ENCODE measurements at places on chromosomes 3 and 15.

- DNase-seq: no peak
These were observed 60.5 kb downstream of the THBS1 start for GRCh38 chr15:39641191-39641889.

DNA sequence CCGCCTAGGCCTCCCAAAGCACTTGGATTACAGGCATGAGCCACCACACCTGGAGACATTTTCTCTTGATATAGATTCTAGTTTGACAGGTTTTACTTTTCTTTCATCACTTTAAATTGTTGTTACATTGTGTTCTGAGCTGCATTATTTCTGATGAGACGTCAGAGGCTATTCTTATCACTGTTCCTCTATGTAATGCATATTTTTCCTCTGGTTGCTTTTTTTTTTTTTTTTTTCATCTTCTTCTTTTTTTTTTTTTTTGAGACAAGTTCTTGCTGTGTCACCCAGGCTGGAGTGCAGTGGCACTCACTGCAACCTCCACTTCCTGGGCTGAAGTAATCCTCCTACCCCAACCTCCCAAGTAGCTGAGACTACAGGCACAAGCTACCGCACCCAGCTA lies 41.2 kb downstream of the TRA2B start:
- DNase-seq: no peak

- no peak for DNase-seq
These were observed 578.6 kb downstream of the PYDC2 start for GRCh38 chr3:192039593-192039992.

- DNase-seq: no peak
These were observed 16.8 kb upstream of the CRBN start for GRCh38 chr3:3196148-3196861.

GRCh38 chr3:15097891-15098290 lies 1.1 kb downstream of the RBSN start:
- DNase-seq: no peak

Measured in esophagus squamous epithelium (tissue), 5 donors.